ENCODE measurements at places on chromosomes 4 and X. TPM values are rescaled to one million over a fixed set of nuclear protein-coding genes. Genes with fewer than 3 reads are reported as not detected.

PGRMC1 gene
- total RNA-seq, result 56.9 TPM

JADE3 gene
- 8.2 TPM for total RNA-seq

MAOB gene
- total RNA-seq, result 34.1 TPM

CXCL9 gene
- total RNA-seq, result not detected

FUNDC1 gene
- 1.3 TPM for total RNA-seq

ARX gene
- total RNA-seq, result 0.39 TPM

GRCh38 chr4:8225706-8226443 lies 26.8 kb downstream of the SH3TC1 start:
- H3K4me3 ChIP-seq, result no peak overlapping the region
- H3K27ac ChIP-seq, result no peak overlapping the region
- H3K36me3 ChIP-seq, result peaks cover 13% of the 10 kb centered on the region
- peaks cover 28% of the 10 kb centered on the region for H3K4me1 ChIP-seq
- DNase-seq, result no peak
- H3K27me3 ChIP-seq, result no peaks in the 10 kb centered on the region

DNA sequence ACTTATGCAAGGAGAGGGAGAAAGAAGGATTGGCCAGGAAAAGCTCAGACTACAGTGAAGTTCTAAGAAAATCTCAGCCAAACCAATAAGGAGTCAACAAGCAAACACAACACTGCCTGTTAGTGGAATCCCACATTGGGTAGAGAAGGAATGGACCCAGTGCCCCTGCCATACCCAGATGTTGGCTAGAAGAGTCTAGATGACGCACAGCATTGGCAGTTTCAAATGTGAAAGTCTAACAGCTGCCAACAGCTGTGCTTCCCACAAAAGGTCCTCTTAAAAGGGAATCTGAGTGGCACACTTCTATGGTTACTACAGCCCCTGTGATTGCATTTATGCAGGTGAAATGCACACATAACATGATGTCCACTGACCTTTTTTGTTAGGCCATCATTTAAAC lies 37.2 kb upstream of the CPEB2 start:
- H3K27me3 ChIP-seq, result no peaks in the 10 kb centered on the region
- H3K4me1 ChIP-seq, result no peaks in the 10 kb centered on the region
- H3K4me3 ChIP-seq, result no peak overlapping the region
- H3K36me3 ChIP-seq, result no peaks in the 10 kb centered on the region

DNA sequence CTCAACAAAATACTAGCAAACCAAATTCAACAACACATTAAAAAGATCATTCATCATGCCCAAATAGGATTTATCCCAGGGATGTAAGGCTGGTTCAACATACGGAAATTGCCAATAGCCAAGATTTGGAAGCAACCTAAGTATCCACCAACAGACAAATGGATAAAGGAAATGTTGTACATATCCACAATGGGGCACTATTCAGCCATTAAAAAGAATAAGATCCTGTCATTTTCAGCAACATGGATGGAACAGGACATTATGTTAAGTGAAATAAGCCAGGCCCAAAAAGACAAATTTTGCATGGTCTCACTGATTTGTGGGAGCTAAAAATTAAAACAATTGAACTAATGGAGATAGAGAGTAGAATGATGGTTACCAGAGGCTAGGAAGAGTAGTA lies 82.0 kb upstream of the FAM241A start:
- H3K27ac ChIP-seq, result no peak overlapping the region
- no peak for DNase-seq
- no peaks in the 10 kb centered on the region for H3K36me3 ChIP-seq
- H3K4me1 ChIP-seq, result no peaks in the 10 kb centered on the region
- H3K4me3 ChIP-seq, result no peak overlapping the region

DNA sequence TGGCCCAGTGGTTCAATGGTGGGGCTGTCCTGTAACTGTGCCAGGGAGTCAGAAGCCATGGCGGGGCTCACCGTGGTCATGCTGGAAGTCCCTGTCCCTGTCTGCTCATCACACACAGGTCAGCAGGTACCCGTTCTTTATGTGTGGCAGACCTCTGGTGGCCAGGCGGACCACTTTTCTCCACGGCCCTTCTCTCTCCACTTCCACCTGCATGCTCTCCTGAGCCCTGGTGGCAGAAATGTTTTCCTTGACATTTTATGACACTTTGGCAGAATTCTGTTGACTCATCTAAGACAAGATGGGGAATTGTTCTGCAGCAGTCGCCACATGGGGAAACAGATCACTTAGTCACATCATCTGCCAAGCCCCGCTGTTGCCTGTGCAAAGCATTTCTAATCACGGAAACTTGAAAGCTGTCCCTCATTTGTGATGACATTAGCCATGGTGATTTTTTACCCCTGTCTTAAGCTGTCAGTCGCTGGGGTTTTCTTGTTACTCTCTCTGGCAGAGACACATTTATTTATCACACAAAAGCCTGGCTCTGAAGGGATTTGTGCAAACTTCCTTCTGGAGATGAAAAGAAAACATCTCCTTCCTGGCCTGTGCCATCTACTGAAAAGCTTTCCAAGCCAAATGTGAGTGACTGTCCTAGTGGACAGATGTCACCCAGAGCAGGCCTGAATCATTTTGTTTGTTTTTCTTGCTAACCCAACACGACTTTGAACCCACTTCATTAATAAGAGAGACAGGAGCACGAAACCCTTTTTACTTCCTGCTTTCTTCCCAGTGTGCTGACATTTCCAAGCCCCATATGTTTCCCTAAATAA lies 38.8 kb upstream of the STIM2 start:
- peaks cover 28% of the 10 kb centered on the region for H3K4me1 ChIP-seq
- H3K4me3 ChIP-seq, result no peak overlapping the region
- peak overlapping the region; percentile 40 for H3K27ac ChIP-seq
- no peaks in the 10 kb centered on the region for H3K27me3 ChIP-seq
- no peak for DNase-seq
- no peaks in the 10 kb centered on the region for H3K36me3 ChIP-seq

- no peak for DNase-seq
- H3K4me1 ChIP-seq, result no peaks in the 10 kb centered on the region
- H3K36me3 ChIP-seq, result peaks cover 10% of the 10 kb centered on the region
- H3K27me3 ChIP-seq, result no peaks in the 10 kb centered on the region
- peak overlapping the region; percentile 63 for H3K4me3 ChIP-seq
- peak overlapping the region; percentile 95 for H3K27ac ChIP-seq
Measured at GRCh38 chrX:23784470-23785331, 1.7 kb downstream of the SAT1 start.

GRCh38 chrX:106948641-106949040 lies 28.4 kb downstream of the CLDN2 start:
- no peaks in the 10 kb centered on the region for H3K27me3 ChIP-seq
- H3K4me1 ChIP-seq, result no peaks in the 10 kb centered on the region
- H3K36me3 ChIP-seq, result no peaks in the 10 kb centered on the region
- no peak for DNase-seq
- H3K27ac ChIP-seq, result no peak overlapping the region
- no peak overlapping the region for H3K4me3 ChIP-seq
